ENCODE measurements at places on chromosomes 3 and 15.

DNA sequence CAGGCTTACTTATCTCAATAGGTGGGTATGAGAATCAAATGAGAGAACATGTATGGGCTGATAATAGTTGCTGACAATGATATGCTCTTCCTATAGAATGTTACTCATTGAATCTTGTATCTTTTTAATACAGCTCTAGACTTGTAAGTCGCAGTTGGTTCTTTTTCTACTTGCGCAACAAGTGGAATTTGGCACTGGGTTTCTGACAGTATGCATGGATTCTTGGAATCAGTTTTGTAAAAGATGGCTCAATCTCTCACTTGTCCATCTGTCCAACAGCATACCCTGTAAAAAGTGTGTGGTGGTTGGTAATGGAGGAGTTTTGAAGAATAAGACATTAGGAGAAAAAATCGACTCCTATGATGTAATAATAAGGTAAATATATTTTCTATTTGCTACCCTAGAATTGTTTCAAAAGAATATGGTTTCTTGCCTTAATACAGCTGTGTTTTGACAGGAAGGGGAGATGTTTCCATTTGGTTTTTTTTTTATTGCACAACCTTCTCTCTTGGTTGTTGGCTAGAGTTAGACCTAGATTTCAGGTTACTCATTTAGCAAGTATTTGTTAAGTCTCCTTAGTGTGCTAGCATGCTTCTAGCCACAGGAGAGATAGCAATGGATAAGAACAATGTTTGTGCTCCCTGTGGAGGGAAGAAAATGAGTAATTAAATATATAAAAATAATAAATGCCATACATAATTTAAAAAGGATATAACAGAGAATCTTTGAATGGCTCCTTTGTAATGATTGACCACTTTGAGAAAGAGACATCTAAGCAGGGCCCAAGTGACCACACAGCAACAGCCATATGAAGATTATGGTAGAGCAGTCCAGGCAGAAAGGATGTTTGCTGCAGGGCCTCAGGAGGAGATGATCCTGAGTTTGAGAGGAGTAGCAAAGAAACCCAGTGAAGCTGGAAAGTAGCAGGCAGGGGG, 21.8 kb downstream of the ST3GAL6 start:
- DNase-seq = peak; percentile 66

- no peak for DNase-seq
Observed at GRCh38 chr3:192863091-192863420, 54.6 kb downstream of the MB21D2 start.

- DNase-seq = no peak
Observed at GRCh38 chr3:87088430-87088992, 97.6 kb upstream of the VGLL3 start.

DNA sequence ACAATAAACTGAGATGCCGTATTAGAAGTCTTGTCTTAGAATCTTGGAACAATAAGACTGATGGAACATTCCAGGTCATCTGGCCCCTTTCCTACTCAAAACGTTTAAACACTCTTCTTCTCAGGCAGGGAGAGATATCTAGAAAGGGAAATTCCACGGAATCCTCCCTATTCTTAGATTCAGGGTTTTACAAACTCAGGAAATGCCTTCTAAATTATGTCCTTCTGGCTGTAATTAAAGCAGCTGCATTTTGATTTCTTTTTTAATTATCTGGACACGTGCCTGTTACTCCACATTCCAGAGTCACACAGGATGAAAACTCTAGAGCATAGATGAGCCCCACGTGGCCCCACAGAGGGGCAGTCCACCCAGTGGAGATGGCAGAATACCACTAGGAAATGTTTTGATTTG, 41.5 kb upstream of the MTMR10 start:
- no peak for DNase-seq

DNA sequence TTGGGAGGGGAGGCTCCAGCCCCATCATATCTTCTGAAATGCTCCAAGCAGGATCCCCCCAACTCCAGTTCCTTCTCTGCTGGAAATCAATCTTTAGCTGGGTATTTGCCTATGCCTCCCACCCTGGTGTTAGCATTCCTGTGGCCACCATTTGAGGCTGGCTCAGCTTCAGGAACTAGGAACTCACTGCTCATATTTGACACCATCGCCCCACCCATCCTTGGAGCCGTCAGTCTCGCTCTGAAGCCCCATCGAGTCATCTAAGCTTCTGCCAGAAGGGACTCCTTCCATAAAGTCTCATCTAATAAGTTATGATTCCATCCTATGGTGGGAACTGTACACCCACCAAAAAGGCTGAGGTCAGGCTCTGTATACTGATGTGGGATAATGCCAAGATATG, 26.4 kb downstream of the PRKCD start:
- no peak for DNase-seq

DNA sequence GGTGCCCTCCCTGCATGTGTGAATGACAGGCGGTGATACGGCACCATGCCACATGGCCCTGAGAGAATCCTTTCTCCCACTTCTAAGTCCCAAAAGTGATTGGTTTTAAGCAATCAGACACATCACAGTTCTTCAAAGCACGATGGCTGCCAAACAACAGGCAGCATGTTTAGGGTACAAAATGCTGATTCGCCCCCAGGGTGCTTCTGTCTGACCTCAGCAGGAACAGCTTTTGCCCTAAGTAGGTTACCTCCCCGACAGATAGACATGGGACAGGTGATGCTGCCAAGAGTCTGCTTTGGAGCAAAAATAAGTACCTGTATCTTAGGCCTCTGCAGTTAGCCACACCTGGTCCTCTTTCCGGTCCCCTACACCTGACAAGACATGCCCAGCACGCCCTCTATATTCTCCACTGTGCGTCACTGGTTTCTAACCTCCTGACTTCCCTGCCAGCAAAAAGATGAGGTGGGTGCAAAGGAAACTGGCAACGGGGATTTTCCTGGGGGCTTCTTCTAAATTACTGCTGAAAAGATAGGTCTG, 549.8 kb downstream of the FOXP1 start:
- DNase-seq = no peak

- DNase-seq = no peak
Observed at GRCh38 chr3:43913036-43913948, 222.6 kb downstream of the ABHD5 start.

DNA sequence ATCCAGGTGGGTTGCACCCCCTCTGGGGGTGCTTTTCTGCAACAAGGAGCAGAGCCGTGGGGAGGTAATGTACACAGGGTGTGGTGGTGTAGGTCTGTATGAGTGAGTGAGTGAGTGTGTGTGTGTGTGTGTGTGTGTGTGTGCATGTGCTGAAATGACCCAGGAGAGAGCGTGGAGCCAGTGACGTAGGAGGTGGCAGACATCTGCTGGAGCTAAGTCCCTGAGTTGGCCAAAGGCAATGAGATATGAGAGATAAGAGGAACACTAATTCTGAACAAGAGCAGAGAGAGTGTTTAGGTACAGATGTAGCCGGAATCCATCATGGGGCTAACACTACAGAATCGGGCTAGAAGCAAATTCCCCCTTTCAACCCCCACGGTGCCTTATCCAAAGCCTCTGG, 27.6 kb downstream of the BDH1 start:
- no peak for DNase-seq

DNA sequence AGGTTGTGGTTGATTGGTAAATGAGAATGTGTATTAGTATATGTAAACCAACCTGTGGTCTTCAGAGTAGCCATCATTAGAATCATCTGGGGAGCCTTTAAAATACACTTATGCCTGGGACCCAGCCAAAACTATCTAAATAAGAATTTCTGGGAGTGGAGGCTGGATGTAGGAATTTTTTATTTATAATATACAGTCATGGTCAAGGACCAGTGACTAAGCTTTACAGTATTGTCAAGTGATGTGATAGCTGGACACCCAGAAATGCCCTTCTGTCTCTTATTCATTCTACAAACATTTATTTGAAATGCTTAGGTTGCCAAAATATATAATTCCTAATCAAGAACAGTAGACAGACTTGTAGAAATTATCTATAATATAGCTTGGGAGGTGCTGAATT, 132.2 kb downstream of the MBNL1 start:
- no peak for DNase-seq

DNA sequence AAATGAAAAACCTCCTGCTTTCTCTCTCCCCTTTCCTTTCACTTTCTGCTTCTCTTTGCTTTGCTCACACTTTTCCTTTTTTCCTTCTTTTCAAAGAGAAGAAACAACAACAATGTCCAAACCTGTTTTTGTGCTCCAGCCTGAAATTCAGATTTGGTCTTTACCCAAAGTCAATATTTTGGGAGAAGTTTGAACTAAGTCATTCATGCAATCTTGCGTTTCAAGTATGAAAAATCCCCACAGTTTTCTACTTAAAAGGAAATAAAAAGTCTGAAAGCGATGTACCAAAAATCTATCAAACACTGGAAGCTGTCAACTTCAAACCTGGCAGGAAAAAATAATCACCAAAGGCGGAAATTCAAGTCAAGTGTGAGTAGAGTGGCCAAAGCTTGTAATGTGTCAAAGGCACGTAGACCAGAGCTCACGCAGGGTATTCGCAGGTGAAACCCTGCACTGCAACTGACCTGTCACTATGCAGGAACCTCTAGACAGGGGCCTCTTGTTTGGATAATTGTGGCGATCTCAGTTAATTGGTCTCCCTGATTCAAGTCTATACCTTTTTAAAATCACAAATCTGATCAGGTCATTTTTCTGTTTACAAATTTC, 118.8 kb upstream of the GALNT15 start:
- no peak for DNase-seq

- peak; percentile 31 for DNase-seq
Observed at GRCh38 chr3:194906229-194906629, 220.5 kb downstream of the FAM43A start.

DNA sequence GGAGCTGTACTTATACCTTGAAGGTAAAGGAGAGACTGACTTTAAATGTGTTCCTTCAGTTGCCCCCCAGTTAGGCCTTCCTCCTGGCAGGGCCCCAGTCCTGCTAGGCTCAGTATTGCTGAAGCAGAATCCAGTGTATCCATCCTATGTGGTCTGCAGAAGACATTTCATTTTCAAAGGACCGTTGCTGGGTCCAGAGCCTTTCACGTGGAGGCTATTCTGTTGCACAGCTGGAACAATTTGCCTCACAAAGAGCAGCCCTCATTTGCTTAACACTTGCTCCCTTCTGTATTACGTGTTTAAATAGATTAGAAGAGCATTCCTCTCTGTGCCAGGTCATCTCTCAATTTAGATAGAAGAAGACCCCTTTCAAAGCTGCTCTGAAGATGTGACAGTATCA, 78.9 kb upstream of the CFAP20DC start:
- no peak for DNase-seq

DNA sequence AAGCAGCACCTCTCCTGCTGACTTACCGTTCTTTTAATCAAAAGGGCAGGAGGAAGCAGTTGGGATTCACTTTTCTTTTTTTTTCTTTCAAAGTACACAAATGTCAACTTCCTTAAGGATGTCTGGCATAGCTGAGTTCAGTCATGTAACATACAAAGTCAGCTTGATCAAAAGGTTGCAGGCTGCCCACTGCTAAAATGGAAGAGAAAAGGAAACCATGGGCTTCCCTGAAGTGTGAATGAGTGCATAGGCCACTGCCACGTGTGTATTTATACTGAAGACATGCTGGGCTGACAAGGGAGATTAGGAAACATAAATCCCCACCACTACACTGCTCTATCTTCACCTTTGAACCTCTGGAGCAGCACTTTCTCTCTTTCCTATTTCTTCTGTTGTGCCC, 312.5 kb downstream of the TIGIT start:
- DNase-seq = no peak

- DNase-seq = no peak
Observed at GRCh38 chr3:107822308-107822707, 268.5 kb downstream of the CD47 start.

- no peak for DNase-seq
Observed at GRCh38 chr3:114207768-114208167, 28.9 kb upstream of the DRD3 start.

DNA sequence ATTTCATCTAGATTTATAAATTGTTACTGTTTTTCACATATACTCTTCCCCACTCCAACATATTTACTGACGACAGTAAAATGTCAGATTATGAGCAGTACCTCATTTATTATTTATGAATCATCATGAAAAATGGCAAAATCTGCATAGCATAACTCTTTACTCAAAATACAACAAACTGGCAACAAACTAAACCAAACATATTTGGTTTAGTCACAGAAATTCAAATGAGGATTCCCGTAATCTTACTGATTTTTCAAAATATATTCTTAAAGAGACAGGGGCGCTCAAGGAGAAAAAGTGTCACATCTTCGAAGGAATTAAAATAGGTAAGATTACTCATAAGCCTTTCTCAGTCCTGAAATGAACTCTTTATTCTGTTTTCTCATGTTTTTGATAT, 3.0 kb upstream of the GPR87 start:
- DNase-seq = no peak

- DNase-seq = no peak
Observed at GRCh38 chr15:61910839-61911369, 149.3 kb downstream of the VPS13C start.

DNA sequence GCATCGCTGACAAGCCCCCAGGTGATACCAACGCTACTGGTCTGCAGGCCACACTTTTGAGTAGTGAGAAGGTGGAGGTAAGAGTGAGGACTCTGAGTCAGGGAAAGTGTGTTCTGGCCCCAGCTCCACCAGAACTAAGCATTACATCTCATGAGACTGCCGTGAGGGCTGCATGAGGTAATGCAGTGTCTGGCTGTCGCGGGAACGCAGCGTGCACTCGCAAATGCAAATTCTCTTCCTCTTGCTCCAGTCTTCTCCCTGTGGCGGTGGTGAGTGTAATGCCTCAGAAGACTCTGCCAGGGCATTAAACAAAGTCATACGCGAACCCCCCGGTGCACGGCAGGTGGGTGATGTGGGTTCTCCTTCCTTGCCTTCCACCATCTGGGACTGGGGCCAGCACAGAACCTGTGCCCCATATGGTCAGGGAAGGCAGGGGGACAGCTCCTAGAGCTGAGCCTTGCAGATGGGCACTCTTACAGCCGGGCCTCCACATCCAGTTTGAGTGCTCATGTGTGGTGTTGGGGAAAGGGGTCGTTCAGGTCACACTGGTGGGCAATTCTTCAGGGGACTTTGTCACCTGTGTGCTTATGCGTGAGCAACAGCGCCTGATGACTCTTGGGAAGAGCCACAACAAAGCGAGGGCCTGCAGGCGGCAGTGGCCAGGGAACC, 175.8 kb downstream of the XXYLT1 start:
- DNase-seq = no peak

- no peak for DNase-seq
Observed at GRCh38 chr3:155763870-155764463, 19.1 kb upstream of the PLCH1 start.

GRCh38 chr3:128430301-128430700, 36.4 kb downstream of the DNAJB8 start:
- DNase-seq = no peak

DNA sequence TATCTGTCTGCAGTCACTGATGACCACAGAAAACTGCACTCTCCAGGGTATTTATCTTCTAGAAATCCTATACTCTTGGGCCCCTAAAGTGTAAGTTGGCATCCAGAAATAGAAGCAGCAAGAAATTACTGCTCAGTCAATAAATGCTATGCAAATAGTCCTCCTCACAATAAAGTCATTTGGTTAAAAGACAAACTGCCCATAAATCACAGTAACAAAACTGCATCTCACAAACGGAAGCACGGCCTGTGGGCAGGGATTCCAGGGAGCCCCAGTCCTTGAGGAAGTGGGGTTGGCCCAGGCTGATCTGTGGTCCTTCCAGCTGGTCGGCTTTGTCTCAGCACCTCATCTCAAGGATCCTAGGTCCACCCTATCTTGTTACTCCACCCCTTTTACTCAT, 29.7 kb upstream of the SPATA12 start:
- DNase-seq = no peak
